ENCODE measurements at places on chromosomes 1 and 21. TPM values are rescaled to one million over a fixed set of nuclear protein-coding genes. Genes with fewer than 3 reads are reported as not detected.

The ASAP3 gene
- total RNA-seq = 0.70 TPM

The COL11A1 gene
- total RNA-seq = not detected

The PTCH2 gene
- 2.4 TPM for total RNA-seq

The LORICRIN gene
- total RNA-seq = not detected

The KRTAP19-1 gene
- not detected for total RNA-seq

The BMP8A gene
- 1.6 TPM for total RNA-seq

The P3H1 gene
- total RNA-seq = 37.9 TPM

The KLF17 gene
- total RNA-seq = not detected

The CD244 gene
- total RNA-seq = 150 TPM

The CTH gene
- 7.6 TPM for total RNA-seq
